Stimulated activated CD8-positive, alpha-beta memory T cell treated with anti-CD3 and anti-CD28 coated beads, Interleukin-7, amount 100 ng/mL, for 48 hours (primary cell): ENCODE measurements at places on chromosomes 13 and 19.

GRCh38 chr19:39645800-39646411 is 9.8 kb upstream of the LGALS16 start:
- no peak for DNase-seq

GRCh38 chr13:94813920-94814475 is 101.7 kb upstream of the SOX21 start:
- DNase-seq, result no peak

DNA sequence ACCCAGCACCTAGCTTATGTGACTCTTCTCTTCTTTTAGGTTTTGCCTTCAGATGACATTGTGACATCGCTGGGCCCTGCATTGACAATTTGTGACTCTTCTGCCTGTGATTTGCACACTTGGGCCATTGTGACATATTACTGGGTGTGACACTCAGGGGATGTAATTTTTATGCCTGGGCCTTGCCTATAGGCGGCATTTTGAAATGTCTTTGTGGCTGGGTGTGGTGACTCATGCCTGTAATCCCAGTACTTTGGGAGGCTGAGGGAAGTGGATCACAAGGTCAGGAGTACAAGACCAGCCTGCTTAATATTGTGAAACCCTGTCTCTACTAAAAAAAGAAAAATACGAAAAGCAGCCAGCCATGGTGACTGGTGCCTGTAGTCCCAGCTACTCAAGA is 28.4 kb upstream of the ZNF681 start:
- no peak for DNase-seq

- no peak for DNase-seq
Observed at GRCh38 chr13:39603424-39603947, 493 bp upstream of the LHFPL6 start.

- DNase-seq, result peak; percentile 64
Observed at GRCh38 chr19:41570639-41571112, 5.3 kb upstream of the CEACAM21 start.

DNA sequence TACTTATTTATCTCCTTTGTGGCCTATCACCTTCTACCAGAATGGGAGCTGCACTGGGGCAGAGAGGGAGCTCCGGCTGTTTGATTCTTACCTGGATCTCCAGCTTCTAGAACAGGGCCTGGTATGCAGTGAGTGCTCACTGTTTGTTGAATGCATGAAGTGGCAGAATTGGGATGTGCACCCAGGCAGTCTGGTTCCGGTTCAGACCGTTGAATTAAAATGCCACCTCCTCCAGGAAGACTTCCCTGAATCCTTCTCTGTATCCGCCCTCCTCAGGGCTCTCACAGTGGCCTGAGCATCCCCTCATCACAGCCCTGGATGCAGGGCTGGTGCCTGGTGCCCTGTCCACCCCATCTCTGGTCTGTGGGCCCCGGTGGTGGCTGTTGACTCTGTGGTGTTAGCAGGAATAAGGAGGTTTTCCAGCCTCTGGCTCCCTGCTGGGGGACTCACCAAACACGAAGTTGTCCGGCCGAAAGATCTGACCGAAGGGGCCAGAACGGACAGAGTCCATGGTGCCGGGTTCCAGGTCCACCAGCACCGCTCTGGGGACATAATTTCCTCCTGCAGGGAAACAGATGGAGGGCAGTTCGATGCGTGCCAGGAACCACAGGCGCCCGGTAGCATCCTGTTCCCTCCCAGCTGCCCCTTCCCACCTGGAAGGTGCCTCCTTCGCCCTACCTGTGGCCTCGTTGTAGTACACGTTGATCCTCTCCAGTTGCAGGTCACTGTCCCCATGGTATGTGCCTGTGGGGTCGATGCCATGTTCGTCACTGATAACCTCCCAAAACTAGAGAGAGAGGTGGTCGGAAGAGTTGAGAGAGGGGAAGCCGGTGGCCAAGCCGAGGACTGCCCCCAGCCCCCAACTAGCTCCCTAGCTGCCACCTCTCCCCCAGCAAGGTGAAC is 1.0 kb downstream of the TUBB4A start:
- no peak for DNase-seq

GRCh38 chr19:56637976-56638555 is 4.9 kb upstream of the SMIM17 start:
- peak; percentile 7 for DNase-seq

GRCh38 chr19:47210689-47211316 is 20.2 kb downstream of the BBC3 start:
- DNase-seq, result peak; percentile 61

GRCh38 chr13:45594227-45594626 is 21.3 kb downstream of the ERICH6B start:
- DNase-seq, result no peak

- DNase-seq, result peak; percentile 66
Observed at GRCh38 chr19:15449620-15450527, at the start of gene WIZ. Gene WIZ, minus strand, starts transcription at chr19:15449956. Its CDS starts 1,649 bp downstream, at chr19:15448307.

DNA sequence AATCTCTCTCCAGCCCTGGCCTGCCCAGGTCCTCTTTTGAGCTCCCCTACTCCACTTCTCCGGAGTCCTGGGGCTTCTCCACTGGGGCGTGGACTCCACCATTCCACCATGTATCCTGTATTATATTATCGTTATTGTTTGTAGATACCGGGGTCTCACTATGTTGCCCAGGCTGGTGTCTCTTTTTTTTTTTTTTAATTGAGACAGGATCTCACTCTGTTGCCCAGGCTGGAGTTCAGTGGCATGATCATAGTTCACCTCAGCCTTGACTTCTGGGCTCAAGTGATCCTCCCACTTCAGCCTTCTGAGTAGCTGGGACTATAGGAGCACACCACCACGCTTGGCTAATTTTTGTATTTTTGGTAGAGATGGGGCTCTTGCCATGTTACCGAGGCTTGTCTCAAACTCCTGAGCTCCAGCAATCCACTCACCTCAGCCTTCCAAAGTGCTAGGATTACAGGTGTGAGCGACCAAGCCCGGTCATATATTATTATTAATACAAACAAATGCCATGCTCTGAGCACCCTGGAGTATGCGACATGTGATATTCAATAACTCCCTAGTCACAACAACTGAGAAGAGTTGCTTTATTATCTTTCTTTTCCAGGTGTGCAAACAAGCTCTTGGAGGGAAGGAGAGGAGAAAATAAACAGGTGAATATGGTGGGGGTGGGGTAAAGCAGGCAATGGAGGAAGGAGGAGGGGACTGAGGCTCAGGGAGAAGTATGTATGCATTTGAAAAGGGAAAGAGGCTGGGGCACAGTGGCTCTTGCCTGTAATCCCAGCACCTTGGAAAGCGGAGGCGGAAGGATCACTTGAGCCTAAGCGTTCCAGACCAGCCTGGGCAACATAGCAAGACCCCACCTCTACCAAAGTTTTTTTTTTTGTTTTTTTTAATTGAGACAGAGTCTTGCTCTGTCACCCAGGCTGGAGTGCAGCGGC is 2.8 kb upstream of the CERS4 start:
- DNase-seq, result no peak

DNA sequence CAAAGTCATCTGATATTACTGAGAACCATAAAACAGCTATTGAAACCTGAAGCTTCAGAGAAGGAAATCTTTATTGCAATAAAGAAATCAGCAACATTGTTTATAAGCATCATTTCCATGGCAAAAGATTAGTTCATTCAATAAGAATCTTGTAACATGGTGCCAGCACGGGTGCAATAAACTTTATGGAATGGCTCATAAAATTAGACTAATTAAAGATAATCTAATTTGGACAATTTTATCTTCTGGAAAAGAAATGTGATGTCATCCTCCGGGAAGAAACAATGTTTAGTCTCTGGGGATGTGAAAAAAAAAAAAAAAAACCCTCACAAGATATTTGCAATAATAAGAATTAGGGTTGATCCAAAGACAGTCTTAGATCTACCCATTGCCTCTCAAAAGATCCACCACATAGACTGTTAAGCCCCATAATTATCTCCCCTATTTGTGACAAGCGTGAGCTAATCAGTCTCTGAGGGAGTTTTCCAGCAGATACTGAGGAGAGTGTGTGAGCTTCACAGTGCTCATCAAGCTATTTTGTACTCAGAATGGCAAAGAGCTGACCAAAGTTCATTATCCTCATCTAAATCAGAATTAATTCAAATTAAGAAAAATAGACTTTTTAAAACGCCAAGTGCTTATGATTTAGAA is 297.0 kb upstream of the EDNRB start:
- no peak for DNase-seq

DNA sequence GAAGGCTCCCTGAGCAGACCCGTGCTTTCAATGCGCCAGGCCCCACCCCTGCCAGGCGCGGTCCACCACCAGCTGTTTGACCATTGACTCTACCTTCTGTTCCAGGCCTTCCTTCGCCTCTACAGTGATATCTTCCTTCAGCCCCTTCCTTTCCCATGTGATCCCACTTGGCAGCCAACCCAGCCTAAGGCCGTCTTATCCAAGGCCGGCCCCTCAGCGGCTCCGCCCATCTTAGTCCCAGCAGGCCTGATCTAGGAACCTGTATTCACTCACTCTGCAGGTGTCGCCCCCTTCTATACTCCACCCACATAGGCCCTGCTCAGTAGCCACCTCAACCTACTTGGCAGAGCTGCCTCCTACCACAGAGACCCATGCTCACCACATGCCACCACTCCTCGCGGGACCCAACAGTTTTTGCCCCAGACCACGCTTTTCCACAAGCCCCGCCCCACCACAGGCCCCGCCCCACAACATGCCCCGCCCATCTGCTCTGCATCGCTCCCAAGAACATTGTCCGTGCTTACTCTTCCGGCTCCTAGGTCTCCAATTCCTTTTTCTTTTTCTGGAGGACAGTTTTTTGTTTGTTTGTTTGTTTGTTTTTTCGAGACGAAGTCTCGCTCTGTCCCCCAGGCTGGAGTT is 2.9 kb downstream of the RASIP1 start:
- DNase-seq, result no peak

- no peak for DNase-seq
Observed at GRCh38 chr13:64725492-64725891, 2504.6 kb downstream of the PCDH9 start.

- DNase-seq, result no peak
Observed at GRCh38 chr13:90562443-90562842, 785.0 kb upstream of the MIR17HG start.

DNA sequence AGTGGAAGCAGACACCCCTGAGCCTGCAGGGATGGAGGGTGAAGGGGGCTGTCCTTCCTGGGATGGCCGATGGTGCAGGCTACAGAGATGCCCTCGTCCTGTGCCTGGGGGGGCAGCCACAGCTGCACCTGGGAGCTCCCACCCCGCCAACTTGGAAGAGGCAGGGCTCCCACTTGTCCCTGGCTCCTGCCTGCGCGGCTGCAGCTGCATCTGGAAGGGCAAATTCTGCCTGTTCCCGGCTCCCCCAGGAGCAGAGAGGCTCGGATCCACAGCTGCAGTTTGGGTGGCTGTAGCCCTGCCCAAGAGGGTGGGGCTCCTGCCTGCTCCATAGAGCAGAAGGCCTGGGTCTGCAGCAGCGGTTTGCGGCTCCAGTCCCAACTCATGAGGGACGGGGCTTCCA is 2.2 kb downstream of the CEP89 start:
- no peak for DNase-seq

DNA sequence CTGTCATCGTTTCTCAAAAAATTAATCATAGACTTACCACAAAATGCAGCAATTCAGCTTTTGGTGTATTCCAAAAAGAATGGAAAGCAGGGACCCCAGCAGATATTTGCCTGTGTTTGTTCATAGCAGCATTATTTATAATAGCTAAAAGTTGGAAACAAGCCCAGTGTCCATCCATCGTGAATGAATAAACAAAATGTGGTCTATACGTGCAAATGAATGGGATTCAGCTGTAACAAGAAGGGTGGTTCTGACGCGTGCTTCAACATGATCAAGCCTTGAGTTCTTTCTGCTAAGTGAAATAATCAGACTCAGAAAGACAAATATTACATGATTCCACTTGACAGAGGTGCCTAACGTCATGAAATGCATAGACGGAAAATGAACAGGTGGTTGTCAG is 36.4 kb downstream of the PSG11 start:
- no peak for DNase-seq

- DNase-seq, result no peak
Observed at GRCh38 chr13:26476111-26476781, 81.2 kb upstream of the WASF3 start.

DNA sequence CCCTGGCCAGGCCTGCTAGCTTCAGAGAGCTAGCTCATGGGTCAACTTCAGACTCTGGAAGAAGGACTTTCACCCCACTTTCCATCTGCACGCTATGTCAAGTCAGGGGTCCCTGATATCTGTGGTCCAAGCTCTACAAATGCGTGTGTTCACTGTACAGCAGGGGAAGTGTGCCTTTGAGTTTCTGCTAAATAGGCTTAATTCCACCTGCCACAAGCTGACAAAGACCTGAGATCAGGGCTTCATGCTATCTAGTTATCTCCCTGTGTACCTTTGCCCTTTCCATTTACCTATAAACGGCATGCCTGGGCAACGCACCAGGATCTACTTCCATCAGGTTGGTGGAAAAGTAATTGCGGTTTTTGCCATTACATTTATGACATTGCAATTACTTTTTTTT is 10.7 kb upstream of the SULT2A1 start:
- DNase-seq, result no peak

GRCh38 chr13:106987427-106987785 is 419.5 kb upstream of the ARGLU1 start:
- no peak for DNase-seq

DNA sequence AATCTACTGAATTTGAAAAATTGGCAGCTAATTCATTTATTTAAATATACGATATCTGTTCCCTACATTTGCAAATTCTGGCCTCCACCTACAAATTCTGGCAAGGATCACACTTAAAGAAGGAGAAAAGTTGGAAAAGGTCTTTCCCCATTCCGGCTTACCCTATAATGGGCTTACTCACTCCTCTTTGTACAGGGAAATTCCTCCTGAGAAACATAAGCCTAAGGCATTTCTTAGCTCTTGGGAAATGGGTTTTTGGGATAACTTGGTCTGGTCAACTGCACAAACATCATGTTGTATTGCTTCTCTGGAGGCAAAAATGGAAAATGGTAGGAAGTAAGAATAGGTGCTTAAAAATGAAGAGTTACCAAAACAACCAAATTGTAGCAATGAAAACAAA is 25.5 kb downstream of the KCTD12 start:
- DNase-seq, result no peak

GRCh38 chr19:10836479-10837330 is 693 bp upstream of the TMED1 start:
- peak; percentile 88 for DNase-seq

GRCh38 chr19:47693489-47693888 is 19.7 kb upstream of the EHD2 start:
- no peak for DNase-seq

DNA sequence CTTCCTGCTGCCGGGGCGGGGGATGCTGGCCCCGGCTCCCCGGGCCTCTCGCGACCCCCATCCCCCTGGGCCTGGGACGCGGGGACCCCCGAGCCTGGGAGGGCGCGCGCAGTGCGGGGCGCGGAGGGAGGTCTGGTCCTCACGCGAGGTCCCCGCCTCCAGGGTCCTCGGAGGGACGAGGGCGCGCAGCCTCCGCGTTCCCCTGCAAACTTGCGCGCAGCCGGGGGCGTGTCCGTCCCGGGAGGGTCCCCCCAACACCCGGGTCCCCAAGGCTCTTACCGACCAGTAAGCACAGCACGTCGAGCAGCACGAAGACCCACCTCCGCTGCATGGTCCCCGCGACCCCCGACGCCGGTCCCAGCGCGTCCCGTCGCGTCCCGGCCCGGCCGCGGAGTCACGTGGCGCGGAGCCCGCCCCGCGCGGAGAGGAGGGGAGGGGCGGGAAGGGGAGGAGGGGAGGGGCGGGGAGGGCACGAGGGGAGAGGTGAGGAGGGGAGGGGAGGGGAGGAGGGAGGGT is at the start of gene PLPP2:
Gene PLPP2, minus strand, starts transcription at position 398 of the 516 bp plus-strand sequence. Its CDS starts 67 bp downstream, at position 331.
- no peak for DNase-seq
